ENCODE measurements at places on chromosomes 3 and 15. TPM values are rescaled to one million over a fixed set of nuclear protein-coding genes. Genes with fewer than 3 reads are reported as not detected.

The HRG gene
- not detected for total RNA-seq

- no peak for DNase-seq
Measured at GRCh38 chr3:46316206-46316605, 37.7 kb upstream of the CCR2 start.

DNA sequence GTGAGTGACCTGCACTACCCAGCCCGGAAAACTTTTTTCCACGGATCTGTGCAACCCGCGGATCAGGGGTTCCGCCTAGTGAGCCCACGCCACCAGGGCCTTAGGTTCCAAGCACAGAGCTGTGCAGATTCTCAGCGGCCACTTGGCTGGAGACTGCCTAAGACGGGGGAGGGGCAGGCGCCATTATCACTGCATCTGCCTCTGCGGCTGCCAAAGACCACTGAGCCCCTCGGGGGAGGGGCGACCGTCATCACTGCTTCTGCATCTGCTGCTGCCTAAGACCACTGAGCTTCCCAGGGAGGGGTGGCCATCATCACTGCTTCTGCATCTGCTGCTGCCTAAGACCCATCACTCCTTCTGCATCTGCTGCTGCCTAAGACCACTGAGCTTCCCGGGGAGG is 460.2 kb downstream of the OCA2 start:
- DNase-seq = no peak

GRCh38 chr15:87118435-87118834 is 1038.8 kb downstream of the AGBL1 start:
- no peak for DNase-seq

The FSIP1 gene
- total RNA-seq = 2.0 TPM

GRCh38 chr3:169965562-169966427 is 812 bp upstream of the SEC62 start:
- no peak for DNase-seq
